ENCODE measurements at places on chromosomes 1 and 21. TPM values are rescaled to one million over a fixed set of nuclear protein-coding genes. Genes with fewer than 3 reads are reported as not detected.

THEM5 gene
- not detected for total RNA-seq

RNF223 gene
- not detected for total RNA-seq

UBE2Q1 gene
- total RNA-seq = 35.4 TPM

CPTP gene
- total RNA-seq = 40.0 TPM

CMPK1 gene
- 119 TPM for total RNA-seq
